ENCODE measurements at places on chromosomes 5 and 9.
A peak's percentile ranks its signal among the peaks of the same experiment; 100 is the strongest.

GRCh38 chr9:14433351-14434157 lies 119.6 kb upstream of the NFIB start:
- peak; percentile 25 for DNase-seq

- DNase-seq: no peak
Measured at GRCh38 chr9:135290086-135290485, 189.5 kb upstream of the PPP1R26 start.

DNA sequence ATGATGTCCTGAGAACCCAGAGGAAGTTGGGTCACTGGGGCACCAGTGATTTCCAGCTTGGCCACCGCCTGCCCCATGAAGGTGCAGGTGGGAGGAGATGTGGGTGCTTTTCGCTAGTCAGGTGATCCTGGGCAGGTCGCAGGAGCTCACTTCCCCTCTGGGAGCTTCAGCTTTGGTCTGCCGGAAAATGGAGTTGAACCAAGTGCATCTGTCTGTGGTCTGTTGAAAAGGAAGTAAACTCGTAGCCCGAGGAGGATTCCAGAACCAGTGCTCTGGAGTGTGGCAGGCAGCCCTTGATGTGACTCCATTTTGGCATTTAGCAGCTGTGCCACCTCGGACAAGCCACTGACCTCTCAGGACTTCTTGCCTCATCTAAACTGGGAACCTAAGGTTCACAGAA lies 81.8 kb upstream of the HRH2 start:
- DNase-seq: peak; percentile 15

DNA sequence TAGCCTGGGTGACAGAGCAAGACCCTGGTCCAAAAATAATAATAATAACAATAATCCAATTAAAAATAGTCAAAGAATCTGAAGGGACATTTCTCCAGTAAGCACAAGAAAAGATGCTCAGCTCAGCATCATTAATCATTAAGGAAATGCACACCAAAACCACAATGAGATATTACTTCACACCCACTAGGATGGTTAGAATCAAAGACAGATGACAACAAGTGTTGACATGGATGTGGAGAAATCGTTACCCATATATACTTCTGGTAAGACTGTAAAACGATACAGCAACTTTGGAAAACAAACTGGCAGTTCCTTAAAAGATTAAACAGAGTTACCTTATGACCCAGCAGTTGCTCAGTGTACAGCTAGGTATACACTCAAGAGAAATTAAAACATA lies 5.3 kb upstream of the FANCG start:
- no peak for DNase-seq

- no peak for DNase-seq
Measured at GRCh38 chr9:98852961-98853360, 45.5 kb downstream of the GALNT12 start.

DNA sequence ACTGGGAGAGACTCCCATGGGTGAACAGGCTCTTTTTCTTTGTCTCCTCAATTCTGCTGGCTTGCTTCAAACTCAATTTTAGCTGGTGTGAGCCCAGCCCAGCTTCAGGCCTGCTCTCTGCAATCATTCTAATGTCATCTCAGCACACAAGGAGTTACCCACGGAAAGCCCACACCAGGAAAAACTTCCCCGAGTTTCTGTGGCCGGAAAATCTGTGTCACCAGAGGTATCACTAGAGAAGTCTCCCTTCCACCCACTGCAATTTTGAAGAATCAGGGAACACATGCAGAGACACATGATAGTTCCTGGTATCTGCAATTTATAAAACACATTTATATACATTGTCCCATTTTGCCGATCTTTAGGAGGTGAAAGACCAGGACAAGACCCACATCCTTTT lies 13.5 kb upstream of the NDFIP1 start:
- DNase-seq: no peak

DNA sequence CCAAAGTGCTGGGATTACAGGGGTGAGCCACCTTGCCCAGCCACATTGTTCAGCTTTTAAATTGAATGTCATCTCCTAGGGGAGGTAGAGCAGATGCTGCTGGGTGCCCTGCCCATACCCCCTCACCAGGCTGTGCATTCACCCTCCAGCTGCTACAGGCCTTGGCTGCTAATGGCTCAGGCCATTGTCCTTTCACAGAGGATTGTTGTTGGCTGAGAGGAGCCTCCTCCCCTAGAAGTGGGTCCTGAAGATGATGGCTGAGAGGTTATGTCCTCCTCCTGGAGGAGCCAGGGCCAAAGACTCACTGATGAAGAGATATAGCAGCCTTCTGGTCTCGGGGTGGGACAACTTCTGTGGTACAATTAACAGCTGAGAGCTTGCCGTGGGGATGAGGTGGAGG lies 74.6 kb downstream of the PHAX start:
- DNase-seq: no peak

GRCh38 chr9:104094534-104095015 lies 466 bp downstream of the SMC2 start:
- DNase-seq: no peak

DNA sequence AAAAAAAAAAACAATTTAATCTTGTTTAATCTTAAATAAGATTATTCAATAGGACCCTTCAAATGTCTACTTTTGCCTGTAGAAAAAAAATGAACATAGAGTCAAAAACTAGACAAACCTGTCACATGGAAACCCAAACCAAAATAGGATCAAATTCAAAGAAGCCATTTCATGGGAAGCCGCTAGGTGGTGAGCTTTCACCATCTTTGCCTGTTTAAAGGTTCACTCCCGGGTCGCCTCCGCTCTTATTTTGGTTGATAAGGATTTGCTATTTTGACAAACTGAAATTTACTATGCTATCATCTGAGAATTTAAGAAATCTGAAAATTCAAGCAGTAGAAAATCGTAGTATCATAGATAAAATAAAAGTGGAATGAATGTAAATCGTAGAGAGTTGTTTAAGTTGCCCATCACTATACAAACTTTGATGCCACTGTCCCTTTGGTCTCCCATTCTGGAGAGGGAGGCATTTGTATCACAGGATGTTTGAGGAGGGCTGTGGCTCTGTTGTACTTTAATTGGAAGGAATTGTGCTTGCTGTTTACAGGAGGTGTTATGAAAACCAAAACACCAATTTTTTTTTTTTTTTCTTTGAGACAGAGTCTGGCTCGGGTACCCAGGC lies 43.5 kb upstream of the DNAH5 start:
- peak; percentile 73 for DNase-seq

- no peak for DNase-seq
Measured at GRCh38 chr9:16143310-16143709, 590.5 kb downstream of the CCDC171 start.

- DNase-seq: no peak
Measured at GRCh38 chr5:161385027-161385426, 161.5 kb downstream of the GABRB2 start.
